ENCODE measurements at places on chromosomes 2 and 18.

- DNase-seq: no peak
Measured at GRCh38 chr2:17036361-17036760, 370.7 kb upstream of the CYRIA start.

DNA sequence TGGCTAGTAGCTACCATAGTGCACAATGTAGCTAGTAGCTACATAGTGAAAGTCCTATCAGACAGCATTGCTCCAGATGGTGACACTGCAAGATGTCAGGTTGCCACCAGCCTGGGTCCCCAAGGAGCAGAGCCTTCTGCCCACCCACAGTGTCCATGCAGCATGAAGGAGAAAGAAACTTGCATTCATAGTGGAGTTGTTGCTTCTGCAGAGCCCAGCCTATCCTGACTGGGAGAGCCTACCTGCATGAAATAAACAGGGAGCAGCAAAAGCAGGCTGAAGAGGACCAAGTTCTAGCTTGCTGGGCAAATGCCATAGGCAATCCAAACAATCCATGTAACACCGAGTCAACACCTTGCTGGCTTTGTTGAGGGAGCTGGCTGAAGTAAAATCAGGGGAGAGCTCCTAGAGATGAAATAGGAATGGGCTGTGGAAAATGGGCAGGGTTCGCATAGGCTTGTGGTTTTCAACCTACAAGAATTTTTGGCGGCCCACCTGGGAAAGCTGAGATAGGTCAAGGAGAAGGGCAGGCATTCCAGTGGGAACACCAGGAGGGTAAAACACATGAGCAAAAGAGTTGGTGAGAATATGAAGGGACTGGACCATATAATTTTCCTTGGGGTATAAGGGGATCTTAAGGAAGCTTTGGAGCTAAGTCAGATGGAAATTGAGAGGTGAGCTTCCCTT is 195.8 kb downstream of the CYP26B1 start:
- no peak for DNase-seq

GRCh38 chr2:24421668-24422067 is 61.3 kb upstream of the ITSN2 start:
- peak; percentile 51 for DNase-seq

DNA sequence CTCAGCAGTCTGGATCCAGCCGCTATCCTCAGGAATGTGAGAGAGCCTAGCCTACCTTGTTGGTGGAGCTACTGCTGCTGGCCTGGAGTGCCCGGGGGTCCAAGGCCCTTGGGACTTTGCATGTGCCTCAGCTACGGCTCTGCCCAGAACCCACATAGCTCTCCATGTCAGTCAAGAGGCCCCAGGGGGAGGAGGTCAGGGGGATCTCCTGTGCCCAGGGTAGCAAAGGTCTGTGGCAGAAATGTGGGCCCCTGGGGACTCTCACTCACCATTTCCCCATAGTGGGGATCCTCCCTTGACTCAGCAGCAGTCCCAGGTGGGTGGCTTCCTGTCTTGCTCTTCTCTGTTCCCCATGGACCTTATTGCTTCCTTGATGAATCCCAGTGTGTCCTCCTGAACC is 342.7 kb upstream of the CHAC2 start:
- no peak for DNase-seq

DNA sequence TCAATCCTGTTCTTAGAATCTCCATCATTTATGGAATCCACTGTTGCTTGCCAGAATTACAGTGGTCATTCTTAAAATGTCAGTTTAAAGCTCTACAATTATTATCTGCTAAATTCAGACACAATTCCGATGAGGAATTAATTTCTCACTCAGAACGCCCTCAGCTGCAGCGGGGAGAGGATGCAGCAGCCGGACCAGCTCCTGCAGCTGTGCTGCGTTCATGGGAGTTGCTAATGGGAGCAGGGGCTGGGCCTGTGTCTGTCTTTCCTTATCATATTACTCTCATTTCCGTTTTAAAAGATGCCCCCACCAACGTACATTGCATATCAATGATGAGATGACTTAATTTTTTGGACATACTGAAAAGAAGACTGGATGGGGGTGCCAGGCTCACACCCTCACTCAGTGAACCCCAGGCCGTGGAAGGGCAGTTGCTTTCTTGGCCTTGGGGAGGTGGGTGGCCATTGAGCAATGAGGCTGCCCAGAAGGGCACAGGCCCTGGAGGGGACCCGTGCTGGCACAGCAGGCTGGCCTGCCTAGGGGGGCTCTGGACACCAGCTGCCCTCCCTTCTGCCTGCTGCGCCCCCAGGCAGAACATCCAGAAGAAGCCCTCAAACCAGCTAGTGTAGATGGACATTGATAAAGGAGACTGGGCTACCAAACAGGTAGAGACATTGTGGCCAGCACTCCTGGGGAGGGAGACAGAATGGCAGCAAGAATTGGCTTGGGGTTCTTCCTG is 503.6 kb upstream of the MYT1L start:
- DNase-seq: no peak

GRCh38 chr2:102420290-102420689 is 2.7 kb upstream of the IL18RAP start:
- no peak for DNase-seq

DNA sequence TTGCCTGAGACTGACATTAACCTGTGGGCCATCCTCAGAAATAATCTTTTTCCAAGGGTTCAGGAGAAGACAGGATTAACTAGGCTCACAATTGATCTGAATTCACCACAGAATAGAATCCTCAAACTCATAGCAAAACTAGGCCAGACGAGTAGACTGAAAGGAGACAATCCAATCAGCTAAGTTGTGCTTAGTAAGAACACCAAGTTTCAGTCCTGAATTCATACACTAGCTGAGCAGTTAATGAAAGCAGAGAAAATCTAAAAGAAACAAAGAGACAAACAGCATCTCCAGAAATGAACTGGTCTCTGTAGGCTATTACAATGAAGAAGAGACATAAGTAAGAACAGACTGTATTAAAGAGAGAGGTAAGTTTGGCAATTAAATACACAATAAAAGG is 89.5 kb downstream of the GORASP2 start:
- DNase-seq: no peak

GRCh38 chr2:33678436-33678835 is 79.3 kb upstream of the FAM98A start:
- DNase-seq: no peak

DNA sequence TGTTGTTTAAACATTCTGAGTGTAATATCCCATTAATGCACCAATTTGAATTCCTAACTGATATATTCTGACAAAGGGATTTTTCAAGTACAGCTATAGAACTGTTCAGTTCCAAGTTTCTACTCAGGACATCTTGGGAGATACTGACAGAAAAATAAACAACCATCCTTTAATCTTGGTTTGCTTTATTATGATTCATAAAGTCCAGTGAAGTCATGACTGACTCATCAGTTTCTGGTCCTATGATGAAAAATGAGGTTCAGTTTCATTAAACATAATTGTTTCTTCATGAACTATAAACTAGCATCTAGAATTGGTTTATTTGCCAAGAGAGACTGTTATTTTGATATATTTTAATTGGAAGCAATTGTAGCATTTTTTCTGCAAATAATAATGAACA is 896.2 kb downstream of the CCDC85A start:
- peak; percentile 53 for DNase-seq

DNA sequence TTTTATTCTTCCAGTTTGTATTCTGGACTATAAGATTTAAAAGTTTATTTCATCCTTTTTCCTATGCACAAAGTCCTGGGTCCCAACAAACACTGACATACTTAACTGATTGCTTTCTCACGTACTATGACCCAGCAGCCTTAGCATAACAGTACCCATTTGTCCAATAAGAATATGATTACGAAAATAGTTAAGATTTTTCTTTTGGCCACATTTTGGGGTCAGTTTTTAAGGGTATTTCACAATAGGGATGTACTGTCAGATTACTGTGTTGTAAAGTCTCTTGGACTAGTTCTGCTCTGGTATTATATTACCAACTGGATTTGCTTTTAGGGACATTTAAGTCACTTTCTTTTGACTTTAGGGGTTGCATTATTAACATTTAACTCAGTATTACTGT is 46.1 kb downstream of the TTC39C start:
- no peak for DNase-seq

GRCh38 chr2:216546641-216547403 is 48.2 kb downstream of the RPL37A start:
- peak; percentile 47 for DNase-seq

DNA sequence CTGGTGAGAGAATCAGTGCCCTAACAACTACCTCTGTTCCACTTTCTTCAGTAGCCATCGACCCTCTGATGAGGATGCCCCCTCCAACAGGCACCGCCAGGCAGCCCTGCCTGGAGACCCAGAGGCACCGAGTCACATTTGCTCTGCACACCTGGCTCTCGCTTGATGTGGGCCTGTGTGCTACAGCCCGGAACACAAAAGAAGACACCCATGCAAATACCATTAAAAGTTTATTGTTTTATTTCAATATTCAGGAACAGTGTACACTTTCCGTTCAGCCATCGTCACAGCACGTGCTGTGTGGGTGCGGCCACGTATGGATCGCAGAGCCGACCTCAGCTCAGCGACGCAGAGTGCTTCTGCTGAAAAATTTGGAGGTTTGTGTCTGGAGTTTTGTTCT is 154.0 kb downstream of the MBP start:
- DNase-seq: no peak
